ENCODE measurements at places on chromosomes 5 and 9.

DNA sequence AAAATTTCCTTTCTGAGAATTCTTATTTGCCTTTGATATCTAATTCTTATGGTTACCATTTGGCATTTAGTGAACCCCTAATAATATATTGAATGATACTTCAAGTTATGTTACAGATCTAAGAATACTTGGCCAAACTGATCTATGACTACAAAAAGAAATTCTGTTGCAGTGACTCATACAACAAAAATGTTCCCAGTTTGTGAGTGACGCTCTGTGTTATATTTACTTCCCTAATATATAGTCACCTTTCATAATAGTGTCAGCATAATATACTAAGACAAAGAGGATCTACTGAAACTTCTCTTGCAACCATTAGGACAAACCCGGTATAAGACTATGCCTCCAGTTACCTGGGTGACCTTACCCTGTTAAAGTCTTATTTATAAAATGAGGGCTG lies 216.9 kb upstream of the TLX3 start:
- no peak for DNase-seq

- DNase-seq, result no peak
These were observed 121.7 kb downstream of the TUSC1 start for GRCh38 chr9:25556540-25556939.

DNA sequence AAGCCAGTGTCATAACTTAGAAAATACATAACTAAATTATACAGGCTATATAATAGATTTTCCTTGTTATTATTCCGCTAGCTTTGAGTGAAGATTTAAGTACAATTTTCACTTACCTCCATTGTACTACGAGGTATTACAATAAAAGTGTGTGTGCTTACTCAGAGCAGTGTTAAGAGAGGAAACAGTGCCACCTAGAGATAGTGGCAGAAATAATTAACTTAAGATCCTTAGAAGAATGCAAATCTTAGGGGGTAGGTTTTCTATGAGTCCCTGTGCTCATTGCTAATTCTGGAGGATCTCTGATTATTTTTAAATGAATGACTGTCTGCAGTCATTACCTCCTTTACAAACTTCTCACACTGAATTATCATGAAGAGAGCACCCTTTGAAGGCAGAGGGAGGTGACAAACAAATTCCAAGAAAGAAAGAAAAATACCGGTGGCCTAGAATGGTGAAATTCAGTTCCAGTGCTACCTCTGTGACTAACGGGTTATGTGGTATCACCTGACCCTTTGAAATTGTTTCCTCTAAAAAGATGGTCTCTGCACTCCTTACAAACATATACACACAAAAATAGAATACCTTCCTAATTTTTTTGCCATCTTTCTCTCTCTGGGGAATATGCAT lies 379.8 kb downstream of the TRIM36 start:
- peak; percentile 13 for DNase-seq

GRCh38 chr5:169731221-169731620 lies 94.1 kb downstream of the DOCK2 start:
- DNase-seq, result no peak

GRCh38 chr5:132487095-132487428 lies 3.5 kb downstream of the IRF1 start:
- DNase-seq, result no peak

DNA sequence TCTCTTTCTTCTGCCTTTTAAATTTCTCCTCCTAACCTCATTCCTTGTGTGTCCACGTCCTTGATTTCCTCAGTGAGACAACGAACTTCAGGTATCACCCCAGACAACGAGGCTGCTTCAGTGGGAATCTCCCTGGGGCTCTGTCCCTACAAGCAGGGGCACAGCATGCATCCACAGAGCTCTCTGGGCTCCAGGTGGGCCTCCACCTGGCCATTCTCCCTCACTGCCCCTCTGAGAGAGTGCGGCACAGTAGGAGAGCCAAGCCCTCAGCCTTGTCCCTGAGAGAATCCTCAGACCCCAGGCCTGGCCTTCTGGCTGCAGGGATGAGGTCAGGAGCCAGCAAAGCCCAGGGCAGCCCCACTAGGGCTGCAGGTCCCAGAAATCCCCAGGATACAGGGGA lies 105.3 kb downstream of the LHFPL2 start:
- no peak for DNase-seq

- DNase-seq, result no peak
These were observed 2.2 kb downstream of the ABLIM3 start for GRCh38 chr5:149143470-149143869.

Data from NCI-H1048 (cell line).